ENCODE measurements at places on chromosomes 3 and 15. TPM values are rescaled to one million over a fixed set of nuclear protein-coding genes. Genes with fewer than 3 reads are reported as not detected.

DNA sequence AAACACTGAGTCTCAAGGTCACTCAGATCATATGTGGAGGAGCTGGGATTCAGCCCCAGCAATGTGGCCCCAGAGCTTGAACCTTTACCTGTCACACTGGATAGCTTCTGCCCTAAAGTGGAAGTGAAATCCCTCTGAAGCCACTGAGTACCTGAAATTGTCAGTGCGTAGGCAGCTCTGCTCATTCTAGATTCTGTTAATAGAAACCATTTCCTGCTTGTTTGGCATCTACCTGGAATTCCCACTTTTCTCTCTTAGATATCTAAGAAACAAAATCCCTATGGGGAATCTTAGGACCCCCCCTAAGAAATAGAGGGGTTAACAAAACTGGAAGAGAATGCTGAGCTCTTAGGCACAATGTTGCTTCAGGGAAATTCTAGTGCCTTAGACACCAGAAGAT is 29.8 kb downstream of the FBXL22 start:
- DNase-seq, result no peak

GRCh38 chr15:25172691-25173090 is 217.9 kb downstream of the SNRPN start:
- no peak for DNase-seq

DNA sequence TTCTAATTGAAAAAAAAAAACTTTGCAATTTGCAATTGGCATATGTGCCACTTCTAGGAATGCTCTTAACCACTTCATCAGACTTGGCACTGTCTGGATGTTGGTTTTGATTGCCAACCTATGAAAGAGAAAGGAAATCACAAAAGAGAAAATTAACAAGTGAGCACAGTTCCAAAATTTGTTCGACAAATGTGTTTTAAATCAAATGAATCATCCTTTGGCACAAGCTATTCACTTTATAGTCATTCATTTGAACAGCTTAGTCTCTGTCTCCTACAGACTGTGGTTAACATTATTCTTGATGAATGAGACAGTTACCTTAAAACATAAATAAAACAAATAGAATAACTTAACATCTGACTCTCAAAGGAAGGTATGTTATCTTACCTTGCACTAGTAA is 265.0 kb downstream of the EPHA3 start:
- no peak for DNase-seq

DNA sequence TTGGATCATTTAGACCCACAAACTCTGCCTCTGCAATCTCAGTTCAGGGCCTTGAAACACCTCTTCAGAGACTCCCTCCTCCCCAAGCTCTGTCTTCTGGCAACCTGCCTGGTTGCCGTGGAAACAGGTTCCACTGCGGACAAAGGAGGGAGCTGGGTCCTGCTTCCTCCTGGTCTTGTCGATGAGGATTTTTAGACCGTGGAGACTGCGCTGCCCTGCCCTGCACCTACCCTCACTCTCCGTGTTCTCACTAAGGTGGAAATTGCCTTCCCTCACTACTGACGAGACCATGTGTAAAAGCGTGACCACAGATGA is at the start of gene RTP1:
RTP1 (plus strand) TSS at position 152 of the 315 bp plus-strand sequence; CDS start at position 182, 30 bp downstream.
- DNase-seq, result no peak

Gene IQCF5
- not detected for total RNA-seq

Gene GABRR3
- total RNA-seq, result not detected

Gene SLC7A14
- total RNA-seq, result 2.8 TPM
